ELF-1 (cell line): ENCODE measurements at places on chromosomes 7 and 10.

GRCh38 chr10:58360412-58361004, 24.7 kb upstream of the TFAM start:
- DNase-seq, result no peak

- no peak for DNase-seq
Measured at GRCh38 chr7:820341-820740, 11.9 kb upstream of the SUN1 start.

DNA sequence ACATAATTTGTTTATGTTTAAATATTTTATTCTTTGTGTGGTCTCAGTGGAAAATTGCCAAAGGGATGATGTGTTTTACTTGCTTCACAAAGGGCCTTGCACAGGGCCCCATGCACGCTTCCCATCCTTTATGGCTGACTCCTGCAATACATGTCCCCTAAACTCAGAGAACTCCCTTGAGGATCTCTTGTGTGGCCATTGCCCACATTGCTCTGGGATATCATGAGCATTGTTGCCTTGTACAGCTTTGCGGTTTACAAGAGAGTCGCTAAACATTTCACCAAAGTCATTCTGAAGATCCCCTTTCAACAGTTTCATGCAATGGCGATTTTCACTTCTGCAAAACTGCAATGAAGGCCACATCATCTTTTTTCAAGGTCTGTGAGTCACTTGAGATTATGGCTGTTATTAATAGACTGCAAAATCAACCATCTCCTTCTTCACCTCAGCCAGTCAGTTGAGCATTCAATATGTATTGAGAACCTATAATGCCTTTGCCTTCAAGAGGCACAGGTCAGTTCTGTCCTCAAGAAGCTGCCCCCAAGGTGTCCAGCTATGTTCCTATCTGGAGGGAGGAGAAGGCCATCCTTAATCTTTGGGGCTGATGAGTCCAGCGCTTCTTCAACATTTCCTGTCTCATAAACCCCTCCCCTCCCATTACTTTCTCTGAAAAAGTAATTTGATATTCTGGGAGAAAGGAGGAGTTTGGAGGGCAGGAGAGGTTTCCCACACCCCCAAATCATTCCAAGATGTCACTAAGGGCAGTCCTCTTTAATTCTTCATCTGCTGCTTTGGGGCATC, 108.1 kb downstream of the CCDC71L start:
- no peak for DNase-seq

GRCh38 chr7:154781369-154782303, 221.3 kb downstream of the PAXIP1 start:
- DNase-seq, result no peak

GRCh38 chr10:48523212-48523819, 81.6 kb downstream of the ARHGAP22 start:
- peak; percentile 75 for DNase-seq

GRCh38 chr7:120547605-120548004, 274.6 kb downstream of the KCND2 start:
- DNase-seq, result no peak

GRCh38 chr10:105681051-105681450, 1040.0 kb downstream of the SORCS3 start:
- no peak for DNase-seq

- DNase-seq, result peak; percentile 39
Measured at GRCh38 chr7:28921822-28922221, 36.3 kb downstream of the TRIL start.

GRCh38 chr7:151748733-151749132, 128.2 kb downstream of the PRKAG2 start:
- DNase-seq, result no peak
